ENCODE measurements at places on chromosomes 6 and 20. TPM values are rescaled to one million over a fixed set of nuclear protein-coding genes. Genes with fewer than 3 reads are reported as not detected.

DNA sequence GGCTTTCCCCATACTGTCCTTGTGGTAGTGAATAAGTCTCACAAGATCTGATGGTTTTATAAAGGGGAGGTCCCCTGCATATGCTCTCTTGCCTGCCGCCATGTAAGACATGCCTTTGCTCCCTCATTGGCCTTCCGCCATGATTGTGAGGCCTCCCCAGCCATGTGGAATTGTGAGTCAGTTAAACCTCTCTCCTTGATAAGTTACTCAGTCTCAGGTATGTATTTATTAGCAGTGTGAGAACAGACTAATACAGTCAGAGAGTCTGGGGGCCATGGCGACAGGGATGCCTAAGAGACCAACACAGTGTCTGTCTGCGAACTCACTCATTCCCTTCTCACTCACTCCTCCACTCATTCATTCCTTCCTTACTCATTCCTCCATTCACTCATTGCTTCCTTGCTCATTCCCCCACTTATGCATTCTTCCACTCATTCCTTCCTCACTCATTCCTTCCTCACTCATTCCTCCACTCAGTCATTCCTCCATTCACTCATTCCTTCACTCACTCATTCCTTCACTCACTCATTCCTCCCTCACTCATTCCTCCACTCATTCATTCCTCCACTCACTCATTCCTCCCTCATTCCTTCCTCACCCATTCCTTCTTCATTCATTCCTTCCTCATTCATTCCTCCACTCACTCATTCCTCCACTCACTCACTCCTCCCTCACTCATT, 137.5 kb upstream of the AGPAT4 start:
- DNase-seq = no peak
- H3K4me1 ChIP-seq = no peaks in the 10 kb centered on the region
- H3K4me3 ChIP-seq = no peak overlapping the region
- no peaks in the 10 kb centered on the region for H3K27me3 ChIP-seq
- H3K36me3 ChIP-seq = no peaks in the 10 kb centered on the region

Gene KIFC1
- total RNA-seq = 167 TPM

Gene GLP1R
- not detected for total RNA-seq

GRCh38 chr6:16684195-16684689, 77.0 kb downstream of the ATXN1 start:
- H3K36me3 ChIP-seq = peaks cover 22% of the 10 kb centered on the region
- H3K27me3 ChIP-seq = no peaks in the 10 kb centered on the region
- peaks cover 43% of the 10 kb centered on the region for H3K4me1 ChIP-seq
- no peak overlapping the region for H3K4me3 ChIP-seq
- H3K27ac ChIP-seq = no peak overlapping the region
